ENCODE measurements at places on chromosomes 3 and 15.

GRCh38 chr3:100900671-100901335 lies 92.4 kb downstream of the ABI3BP start:
- DNase-seq, result no peak

- DNase-seq, result no peak
These were observed 27.9 kb upstream of the ACP3 start for GRCh38 chr3:132289316-132289715.

- DNase-seq, result no peak
These were observed 984 bp upstream of the SMARCC1 start for GRCh38 chr3:47782446-47783308.

GRCh38 chr15:64842096-64842939 lies 603 bp downstream of the PLEKHO2 start:
- no peak for DNase-seq

DNA sequence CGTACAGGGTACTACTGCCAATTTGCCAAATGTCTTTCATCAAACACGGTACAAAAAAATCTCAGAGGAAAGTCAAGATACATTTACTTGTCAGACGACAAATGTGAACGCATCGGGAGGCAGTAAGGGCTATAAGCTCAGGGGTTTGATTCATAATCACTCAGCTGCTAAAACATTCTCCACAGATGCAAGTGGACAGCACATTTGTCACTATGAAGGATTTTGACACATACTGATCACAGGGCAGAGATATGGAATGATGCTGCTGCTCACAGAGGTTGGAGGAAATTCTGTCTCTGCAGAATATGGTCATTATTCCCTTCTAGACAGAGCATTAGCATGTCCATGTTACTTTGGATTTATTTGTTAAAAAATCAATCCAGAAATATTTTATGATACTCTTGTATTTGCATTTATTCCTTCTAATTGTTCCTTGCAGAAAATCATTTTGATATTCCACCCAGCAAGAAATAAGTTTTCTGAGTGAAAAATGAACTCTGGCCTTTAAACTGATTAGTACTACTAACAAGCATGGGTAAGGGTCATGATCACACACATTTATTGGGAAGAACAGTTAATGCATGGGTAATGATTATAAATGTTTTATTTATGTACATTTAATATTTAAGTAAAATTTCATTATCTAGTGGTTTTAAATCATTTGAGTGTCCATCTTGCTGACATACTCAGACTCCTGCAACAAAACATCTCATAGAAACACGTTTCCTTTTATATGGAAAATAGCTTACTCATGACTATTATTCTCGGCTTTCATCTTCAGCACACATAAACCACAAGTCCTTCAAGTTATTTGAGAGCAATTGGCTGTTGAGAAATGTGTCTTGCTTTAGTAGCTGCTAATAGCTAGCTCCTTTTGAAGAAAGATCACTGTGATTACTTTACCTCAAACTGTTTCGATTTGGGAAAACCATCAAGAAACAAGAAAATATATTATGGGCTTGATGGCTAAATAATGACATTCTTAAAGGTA lies 559.3 kb downstream of the MECOM start:
- no peak for DNase-seq

- no peak for DNase-seq
These were observed 180.1 kb downstream of the RORA start for GRCh38 chr15:61049028-61049427.

- no peak for DNase-seq
These were observed 212.1 kb upstream of the EIF1B start for GRCh38 chr3:40097131-40098117.

DNA sequence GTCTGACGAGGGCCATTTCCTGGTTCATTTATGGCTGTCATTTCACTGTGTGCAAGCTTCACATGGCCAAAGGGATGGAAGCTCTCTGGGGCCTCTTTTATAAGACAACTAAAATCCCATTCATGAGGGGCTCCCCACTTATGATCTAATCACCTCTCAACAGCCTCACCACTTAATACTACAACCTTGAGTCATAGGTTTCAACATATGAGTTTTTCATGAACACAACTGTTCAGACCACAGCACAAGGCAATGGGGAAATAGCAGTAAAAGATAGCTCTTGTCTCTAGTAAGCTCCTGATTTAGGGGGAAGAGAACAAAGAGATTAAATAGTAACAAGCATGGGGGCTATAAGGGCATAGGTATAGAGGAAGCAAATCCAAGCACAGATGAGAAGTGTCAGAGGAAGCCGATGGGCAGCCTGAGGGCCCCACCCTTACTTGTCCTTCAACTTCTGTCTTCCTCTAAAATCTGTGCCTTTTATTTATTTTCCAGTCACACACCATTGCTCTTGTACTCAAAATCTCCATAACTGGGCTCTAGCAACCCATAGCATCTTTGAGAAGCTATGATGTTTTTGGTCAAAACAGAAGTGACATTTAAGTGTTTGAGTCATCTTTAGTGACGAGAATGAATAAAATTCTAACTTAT lies 329.1 kb downstream of the UNC13C start:
- no peak for DNase-seq

- no peak for DNase-seq
These were observed 41.2 kb downstream of the SNRK start for GRCh38 chr3:43327582-43327979.

Data from activated CD4-positive, CD25-positive, alpha-beta regulatory T cell treated with anti-CD3 and anti-CD28 coated beads, Interleukin-2, amount 50 U/mL, for 72 hours (primary cell).